ENCODE measurements at places on chromosomes 4 and X.

- no peak for DNase-seq
These were observed 23.7 kb upstream of the TENM3 start for GRCh38 chr4:182219411-182220056.

GRCh38 chr4:100486496-100486895 lies 31.3 kb downstream of the EMCN start:
- peak; percentile 96 for DNase-seq

- no peak for DNase-seq
These were observed 4.6 kb downstream of the HTT-AS start for GRCh38 chr4:3069661-3070199.

- no peak for DNase-seq
These were observed 1840.1 kb downstream of the PCDH7 start for GRCh38 chr4:32560306-32560705.

GRCh38 chrX:48696909-48697727 lies 584 bp downstream of the SUV39H1 start:
- DNase-seq: no peak

- DNase-seq: peak; percentile 29
These were observed 1.4 kb downstream of the AMMECR1 start for GRCh38 chrX:110316351-110317060.

- no peak for DNase-seq
These were observed 58.1 kb downstream of the RPS3A start for GRCh38 chr4:151157543-151157942.

DNA sequence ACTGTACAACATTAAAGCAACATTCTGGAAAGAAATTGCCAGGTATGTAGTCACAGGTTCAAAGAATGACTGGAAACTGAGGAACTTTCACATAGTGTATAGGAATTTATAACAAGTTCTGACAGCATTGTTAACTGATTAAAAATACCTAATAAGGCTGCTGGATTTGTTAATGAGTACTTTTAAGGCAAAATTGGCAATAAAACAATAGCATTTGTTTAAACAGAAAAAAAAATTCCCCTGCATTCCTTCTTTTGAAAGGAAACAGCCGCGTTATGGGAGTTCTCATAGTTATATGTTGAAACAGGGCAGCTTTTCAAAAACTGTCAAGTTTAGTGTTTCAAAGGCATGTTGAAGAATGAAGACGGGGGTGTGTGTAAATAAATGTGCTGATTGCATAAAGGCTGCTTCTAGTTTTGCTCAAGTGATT lies 282.5 kb upstream of the FAT1 start:
- DNase-seq: no peak

DNA sequence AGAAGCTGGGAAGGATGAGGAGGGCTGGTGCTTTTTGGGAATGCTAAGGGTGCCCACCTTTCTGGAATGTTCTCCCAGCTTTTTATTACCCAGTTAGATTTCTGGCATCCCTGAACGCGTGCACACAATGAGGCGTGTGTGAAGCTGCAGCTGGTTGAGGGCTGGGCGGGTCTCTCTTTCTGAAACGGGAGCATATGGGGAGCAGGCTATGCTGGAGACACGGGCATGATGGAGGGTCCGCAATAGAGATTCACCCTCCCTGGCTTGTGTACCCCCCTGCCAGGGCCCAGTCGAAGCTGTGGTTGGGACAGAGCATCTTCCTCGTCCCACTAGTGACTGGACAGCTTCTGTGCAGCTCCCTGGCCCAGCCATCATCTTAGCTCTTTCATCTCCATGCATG lies 8.5 kb downstream of the NSG1 start:
- DNase-seq: no peak

DNA sequence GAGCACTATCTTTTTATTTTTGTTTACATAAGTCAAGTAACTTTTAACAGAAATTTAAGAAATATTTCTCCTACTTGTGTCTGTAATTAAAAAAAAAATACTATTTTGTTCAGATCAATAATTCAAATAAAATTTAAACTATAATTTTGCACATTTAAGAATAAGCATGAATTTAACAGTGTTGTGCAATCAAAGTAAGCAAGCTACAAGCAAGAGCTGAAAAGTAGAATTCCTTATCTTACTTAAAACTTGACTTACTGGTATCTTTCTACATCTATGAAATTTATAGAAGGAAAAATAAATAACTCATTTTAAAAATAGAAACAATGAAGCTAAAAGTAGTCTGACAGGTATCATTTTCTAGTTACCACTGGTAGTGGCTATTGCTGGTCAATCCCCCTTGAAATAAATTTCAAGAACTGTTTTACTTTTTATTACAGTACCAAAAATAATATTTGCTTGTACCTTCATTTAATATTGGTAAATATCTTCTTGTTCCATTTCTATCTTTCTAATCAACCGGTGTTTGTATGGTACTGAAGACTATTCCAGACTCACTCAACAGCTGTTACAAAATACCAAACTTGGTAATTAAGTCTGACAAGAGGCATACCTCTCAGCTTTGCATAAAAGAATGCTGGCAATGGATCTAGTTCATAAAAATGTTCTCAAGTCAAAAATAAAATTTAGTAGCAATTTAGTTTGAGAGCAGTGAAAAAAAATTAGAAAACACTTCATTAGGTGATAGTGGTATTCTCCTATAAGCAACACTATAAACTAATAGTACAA lies 62.2 kb downstream of the NOCT start:
- DNase-seq: no peak

- no peak for DNase-seq
These were observed 8.8 kb downstream of the GPRIN3 start for GRCh38 chr4:89298788-89299152.

GRCh38 chr4:1990348-1990645 lies 18.5 kb downstream of the NELFA start:
- DNase-seq: no peak

DNA sequence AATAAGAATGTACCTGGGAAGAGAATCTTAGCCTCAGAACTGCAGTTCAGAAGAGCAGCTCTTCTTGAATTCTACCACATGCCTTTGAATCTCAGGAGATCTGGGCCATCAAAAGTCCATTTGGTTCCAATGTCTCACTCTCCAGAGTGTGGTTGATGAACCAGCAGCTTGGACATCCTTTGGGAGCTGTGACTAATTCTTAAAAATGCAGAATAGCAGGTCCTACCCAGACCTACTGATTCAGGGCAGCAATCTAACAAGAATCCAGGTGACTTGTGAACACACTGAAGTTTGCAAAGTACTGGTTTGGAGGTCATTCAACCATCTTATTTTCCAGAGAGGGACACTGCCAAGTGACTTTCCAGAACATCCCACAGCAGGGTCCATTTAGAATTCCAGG lies 244.7 kb downstream of the PACRGL start:
- no peak for DNase-seq

GRCh38 chrX:109049903-109050302 lies 313.5 kb upstream of the IRS4 start:
- no peak for DNase-seq

DNA sequence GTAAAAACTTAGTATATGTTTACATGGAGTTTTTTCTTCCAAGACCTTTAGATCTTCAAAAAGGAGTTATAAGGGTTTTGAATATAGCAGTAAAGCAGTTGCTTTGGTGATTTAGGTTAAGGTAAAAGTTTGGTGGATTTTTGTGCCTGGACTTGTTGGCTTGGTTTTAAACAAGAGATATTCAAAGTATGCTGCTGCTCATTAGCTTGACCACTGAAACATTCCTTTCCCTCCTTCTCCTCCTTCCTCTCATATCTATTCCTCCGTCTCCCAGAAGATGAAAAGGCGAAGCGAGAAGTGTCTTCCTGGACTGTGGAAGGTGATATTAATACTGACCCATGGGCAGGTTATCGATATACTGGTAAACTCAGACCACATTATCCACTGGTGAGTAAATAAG lies 38.4 kb downstream of the METAP1 start:
- DNase-seq: no peak

GRCh38 chr4:37747772-37748330 lies 61.7 kb upstream of the RELL1 start:
- DNase-seq: no peak

DNA sequence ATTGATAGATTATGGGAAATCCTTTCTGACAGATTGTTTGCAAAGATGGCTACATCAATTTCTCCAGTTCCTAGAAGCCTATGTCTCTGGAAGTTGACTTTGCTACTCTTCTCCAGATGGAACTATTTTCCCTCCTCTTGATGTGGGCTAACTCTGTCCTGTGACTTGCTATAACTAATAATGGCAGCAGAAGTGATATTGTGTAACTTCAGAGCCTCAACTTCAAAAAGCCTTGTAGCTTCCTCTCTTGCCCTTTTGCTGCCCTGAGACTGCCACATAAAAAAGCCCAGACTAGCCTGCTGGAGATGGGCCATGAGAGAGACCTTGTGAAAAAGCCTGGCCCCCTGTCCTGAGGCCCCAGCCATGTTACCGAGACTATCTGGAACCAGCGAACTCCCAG lies 210.7 kb upstream of the SLC7A11 start:
- DNase-seq: no peak

- DNase-seq: peak; percentile 62
These were observed 32.7 kb upstream of the MAGED1 start for GRCh38 chrX:51860679-51861078.

DNA sequence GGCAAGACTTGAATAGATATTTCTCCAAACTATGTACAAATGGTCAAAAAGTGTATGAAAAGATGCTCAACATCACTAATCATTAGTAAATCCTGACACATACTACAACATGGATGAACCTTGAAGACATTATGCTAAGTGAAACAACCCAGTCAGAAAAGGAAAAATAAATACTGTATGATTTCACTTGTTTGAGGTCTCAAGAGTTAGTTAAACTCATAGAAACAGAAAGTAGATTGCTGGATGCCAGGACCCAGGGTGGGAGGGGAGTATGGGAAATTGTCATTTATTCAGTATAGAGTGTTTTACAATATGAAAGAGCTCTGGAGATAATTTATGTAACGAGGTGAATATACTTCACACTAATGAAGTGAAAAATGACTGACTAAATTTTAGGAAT lies 32.4 kb downstream of the PRMT9 start:
- no peak for DNase-seq

- DNase-seq: no peak
These were observed 68.1 kb downstream of the APBB2 start for GRCh38 chr4:41146196-41146595.

DNA sequence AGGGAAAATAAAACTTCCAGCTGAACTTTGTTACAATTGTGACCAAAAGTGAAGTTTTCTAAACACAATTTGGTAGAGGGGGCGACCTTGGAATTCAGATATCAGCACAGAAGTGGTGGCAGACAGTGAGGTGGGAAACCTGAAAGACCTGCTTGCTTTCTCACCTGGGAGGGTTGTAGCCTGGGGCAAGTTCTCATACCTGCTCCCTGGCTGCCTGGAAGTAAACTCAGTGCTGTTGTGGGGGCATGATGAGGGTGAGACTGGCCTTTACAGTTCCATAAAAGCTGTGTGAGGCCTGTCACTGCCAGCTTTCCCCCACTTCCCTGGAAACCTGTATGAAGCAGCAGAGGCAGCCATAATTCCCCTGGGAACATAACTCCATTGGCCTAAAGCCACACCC lies 1180.2 kb downstream of the FAM133A start:
- no peak for DNase-seq

- DNase-seq: no peak
These were observed 1.5 kb downstream of the TRIM2 start for GRCh38 chr4:153205757-153206156.

GRCh38 chrX:50618788-50619558 lies 148.3 kb upstream of the DGKK start:
- no peak for DNase-seq

GRCh38 chrX:107706309-107706708 lies 69.3 kb downstream of the TSC22D3 start:
- DNase-seq: no peak

- no peak for DNase-seq
These were observed 47.6 kb upstream of the FGG start for GRCh38 chr4:154660052-154660451.

DNA sequence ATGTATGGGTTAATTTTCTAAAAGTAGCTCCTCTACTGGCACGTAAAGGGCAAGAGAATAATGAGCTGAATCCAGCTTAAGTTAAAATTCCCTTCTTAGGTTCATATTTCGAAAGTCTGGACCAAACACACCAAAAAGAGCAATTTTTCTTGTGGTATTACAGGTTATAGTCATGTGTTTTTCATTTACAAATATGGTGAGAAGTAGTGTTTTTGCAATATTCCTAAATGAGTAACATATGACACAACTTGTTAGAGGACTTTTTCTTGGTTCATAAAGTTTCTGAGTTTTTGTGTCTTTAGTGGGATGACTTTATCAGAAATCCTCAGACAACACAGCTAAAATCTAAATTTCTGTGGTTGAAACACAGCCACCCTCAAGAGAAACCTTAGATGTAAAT lies 172.1 kb downstream of the AFF2 start:
- no peak for DNase-seq

DNA sequence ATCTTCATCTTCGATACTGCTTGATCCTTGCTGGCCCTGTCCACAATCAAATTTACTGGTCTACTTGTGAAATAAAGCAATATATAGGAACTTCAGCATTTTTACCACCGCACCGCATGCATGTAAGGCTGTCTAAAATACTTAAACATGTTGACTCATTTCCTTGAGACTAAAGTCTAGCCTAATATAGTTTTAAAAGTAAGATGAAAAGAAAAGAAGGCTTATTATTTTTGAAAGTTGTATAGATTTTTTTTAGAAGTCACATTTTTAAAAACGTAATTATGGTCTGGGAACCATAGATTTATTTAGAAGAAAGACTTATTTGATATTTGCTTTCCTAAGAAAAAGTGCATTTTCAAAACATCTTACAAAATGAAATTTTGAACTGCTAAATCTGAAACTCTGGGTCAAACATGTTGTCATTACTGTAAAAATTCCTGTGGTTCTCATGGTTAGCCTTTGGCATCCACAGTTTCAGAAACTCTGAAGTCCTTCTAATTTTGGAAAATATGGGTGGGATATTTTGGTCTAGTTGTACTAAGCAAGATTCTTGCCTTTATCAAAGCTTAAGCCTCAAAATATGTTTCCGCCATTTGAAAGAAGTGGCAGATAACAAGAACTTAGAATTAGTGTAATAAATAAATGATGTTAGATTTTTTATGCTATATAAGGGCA lies 423.5 kb upstream of the CTSO start:
- no peak for DNase-seq

DNA sequence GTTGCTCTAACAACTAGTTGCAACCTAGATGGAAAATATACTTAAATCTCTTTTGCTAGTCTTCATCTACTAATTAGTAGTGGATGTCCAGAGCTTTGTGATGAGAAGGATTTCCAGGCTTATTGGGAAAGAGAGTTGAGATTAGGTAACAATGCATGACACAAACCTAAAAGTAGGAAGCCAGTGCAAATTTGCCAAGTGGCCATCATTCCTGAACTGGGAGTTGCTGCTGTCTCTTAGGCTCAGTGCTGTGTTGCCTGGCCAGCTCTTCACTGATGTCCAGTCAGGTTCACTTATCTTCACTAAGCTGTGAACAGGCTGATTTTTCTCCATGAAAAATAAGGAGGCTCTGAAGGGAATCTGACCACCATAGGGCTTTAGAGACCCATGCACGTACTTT lies 105.6 kb upstream of the AMOT start:
- DNase-seq: no peak

- DNase-seq: no peak
These were observed 542.7 kb downstream of the FAM133A start for GRCh38 chrX:94216738-94217137.

GRCh38 chrX:153392642-153393321 lies 8.4 kb downstream of the PNMA6E start:
- no peak for DNase-seq

- DNase-seq: no peak
These were observed 1035.2 kb upstream of the SLIT2 start for GRCh38 chr4:19216476-19216875.

GRCh38 chrX:143536176-143536575 lies 18.9 kb upstream of the SPANXN3 start:
- no peak for DNase-seq
